ENCODE measurements at places on chromosomes 4 and X. TPM values are rescaled to one million over a fixed set of nuclear protein-coding genes. Genes with fewer than 3 reads are reported as not detected.

LIMCH1 gene
- total RNA-seq: 232 TPM

GRCh38 chrX:8576821-8577220 is 112.2 kb downstream of the VCX3B start:
- no peak for DNase-seq

IQSEC2 gene
- total RNA-seq: 12.0 TPM

STBD1 gene
- total RNA-seq: 26.9 TPM

ZAR1 gene
- total RNA-seq: not detected

- DNase-seq: no peak
Observed at GRCh38 chrX:103535206-103535605, 15.9 kb upstream of the RAB40A start.

- no peak for DNase-seq
Observed at GRCh38 chr4:98632258-98632657, 26.2 kb downstream of the TSPAN5 start.
